Eye (tissue), 1 donor: ENCODE measurements at places on chromosomes 1 and 21.

GRCh38 chr1:62229468-62229867 lies 34.8 kb downstream of the L1TD1 start:
- no peak for DNase-seq

DNA sequence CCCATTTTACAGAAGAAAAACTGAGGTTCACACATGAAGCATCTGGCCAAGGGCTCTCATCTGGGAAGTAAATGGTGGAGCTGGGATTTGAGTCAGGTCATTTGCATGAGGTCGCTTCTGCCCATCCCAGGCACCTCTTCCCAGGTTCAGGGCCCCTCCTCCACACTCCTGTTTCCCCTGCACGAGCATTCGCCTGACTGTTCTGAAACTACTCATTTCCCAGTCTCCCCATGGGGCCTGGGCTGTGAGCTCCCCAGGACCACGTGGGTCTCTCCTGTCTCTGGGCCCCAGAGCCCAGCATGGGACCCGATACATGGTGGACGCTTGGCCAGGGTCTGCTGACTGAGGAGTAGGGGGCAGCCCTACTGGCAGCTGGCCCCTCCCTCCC lies 360.8 kb downstream of the MATN1 start:
- DNase-seq: no peak

DNA sequence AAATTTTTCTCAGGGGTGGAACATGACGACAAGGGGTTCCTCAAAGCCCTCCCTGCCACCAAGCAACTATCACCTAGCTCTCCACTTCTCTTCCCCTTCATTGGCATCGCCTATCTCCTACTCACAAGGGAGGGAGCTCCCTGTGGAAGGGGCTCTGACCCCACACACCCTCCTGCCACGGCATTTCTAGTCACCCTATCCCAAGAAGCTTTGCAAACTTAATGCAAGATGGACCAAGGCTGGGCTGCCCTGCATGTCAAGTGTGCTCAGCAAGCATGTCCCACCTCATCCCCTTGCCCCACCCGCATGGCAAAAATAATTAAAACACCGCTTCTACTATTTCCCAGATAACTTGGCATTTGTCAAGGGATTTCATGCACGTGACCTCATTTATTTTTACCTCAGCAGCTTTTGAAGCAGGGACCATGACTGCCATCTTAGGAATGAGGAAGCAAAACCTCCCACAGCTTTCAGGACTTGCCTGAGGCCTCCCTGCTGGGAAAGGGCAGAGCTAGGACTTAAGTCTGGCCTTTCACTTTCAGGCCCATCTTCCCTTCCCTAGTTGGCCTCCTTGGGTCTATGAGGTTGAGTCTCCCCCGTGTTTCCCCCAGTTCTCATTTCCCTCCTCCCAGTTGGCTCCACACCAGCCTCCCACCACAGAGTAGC lies 161.3 kb downstream of the TSEN15 start:
- no peak for DNase-seq

DNA sequence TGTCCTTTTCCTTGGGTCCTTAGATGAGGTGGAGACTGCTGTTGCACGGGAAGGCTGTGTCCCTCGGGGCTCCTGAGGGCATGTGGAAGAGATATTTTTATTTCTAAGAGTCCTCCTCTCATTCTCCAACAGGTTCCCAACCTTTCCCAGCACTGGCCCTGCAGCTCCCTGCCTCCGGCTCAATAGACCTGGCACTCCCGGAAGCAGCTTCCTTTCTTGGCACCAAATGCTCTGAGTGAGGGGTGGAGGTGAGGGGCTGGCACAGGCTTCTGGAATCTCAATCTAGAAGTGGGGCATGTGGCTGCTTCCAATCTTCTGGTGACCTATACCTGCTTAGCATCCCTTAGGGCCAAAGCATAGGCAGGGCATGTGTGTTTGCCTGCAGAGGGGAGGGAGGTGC lies 4.5 kb downstream of the ETV3L start:
- DNase-seq: no peak

DNA sequence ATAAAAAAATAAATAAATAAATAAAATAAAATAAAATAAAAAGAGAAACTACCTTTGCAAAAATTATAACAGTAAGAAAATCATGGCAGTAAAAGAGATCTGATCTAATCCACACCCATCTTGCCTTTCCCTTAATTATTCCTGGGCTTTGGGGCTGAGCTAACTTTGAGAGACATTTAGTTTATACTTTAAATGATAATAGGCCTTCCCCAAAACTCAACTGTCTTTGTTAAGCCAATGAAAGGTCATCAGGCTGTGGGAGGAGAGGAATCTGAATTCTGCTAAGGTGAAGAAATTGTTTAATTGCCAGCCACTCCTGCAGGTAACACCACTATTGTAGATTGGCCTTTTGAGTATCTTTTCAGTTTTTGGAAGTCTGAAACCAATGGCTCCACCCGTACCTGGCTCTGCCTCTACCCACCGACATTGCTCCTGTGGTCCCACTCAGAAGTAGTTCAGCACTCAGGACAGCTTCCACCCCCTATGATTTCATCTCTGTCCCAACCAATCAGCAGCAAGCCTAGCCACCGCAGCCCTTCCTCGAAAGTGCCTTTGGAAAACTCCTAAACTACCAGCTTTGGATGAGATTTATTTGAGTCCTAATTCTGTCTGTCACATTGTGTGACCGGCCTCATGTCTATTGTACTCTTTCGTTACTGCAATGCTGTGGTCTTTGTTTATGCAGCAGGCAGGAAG lies 23.0 kb upstream of the PNRC2 start:
- DNase-seq: peak; percentile 22

DNA sequence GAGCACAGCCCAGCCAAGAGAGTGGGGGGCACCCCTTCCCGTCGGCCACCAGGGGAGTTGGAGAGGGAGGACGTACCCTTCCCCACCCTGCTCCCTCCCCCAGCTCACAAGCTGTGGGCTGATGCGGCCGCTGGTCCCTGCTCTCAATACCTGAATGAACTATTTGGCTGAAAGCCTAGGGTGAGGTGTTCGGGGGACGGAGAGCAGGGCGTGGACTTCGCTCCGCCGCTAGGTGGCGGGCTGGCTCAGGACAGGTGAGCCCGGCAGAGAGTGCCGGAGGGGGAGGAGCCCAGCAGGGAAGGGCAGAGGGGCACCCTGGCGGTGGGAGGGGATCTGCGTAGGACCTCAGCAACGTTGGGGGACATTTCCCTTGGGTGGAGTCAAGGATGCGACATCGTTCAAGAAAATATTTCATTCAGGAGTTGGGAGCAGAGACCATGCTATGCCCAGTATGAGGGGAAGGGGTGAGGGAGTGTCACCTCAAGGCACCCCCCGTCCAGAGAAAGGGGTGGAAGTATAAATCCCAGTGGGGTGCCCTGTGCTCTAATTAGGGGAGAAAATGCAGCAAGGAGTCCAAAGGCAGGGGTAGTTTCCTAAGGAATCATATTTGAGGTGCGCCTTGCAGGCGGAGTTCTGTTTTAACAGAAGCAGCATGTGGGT lies 12.0 kb upstream of the RHBG start:
- DNase-seq: peak; percentile 54

DNA sequence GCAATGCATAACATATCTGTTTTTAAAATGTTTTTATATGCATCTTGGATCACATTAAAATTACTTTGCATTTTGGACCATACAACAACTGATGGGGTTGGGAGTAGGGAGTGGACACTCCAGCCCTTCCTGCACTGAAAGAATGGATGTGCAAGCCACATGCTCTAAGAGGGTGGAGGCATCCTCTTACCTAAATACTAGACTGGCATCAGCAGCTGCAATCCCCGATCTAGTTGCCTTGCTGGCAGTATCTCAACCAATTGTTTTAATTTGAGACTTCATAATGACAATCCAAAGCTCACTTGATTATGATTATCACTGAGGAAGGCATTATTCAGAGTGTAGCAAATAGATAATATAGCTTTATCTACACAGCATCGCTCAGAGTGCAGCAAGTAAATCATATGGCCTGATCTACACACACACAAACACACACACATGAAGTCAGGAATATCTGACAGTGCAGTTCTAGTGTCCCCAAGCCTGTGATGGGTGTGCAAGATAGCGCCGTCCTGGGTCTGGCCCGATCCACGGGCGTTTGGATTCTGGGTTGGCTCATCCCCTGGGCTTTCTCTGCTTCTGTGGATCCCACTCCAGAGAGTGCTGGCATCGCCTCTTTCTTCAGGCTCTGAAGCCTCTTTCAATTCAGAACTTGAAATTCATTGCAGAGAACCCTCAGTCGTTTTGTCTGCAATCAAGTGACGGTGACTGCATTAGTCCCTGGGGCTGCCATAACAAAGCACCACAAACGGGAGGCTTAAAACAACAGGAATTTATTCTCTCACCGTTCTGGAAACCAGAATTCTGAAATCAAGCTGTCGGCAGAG lies 181.3 kb downstream of the ETS2 start:
- no peak for DNase-seq

DNA sequence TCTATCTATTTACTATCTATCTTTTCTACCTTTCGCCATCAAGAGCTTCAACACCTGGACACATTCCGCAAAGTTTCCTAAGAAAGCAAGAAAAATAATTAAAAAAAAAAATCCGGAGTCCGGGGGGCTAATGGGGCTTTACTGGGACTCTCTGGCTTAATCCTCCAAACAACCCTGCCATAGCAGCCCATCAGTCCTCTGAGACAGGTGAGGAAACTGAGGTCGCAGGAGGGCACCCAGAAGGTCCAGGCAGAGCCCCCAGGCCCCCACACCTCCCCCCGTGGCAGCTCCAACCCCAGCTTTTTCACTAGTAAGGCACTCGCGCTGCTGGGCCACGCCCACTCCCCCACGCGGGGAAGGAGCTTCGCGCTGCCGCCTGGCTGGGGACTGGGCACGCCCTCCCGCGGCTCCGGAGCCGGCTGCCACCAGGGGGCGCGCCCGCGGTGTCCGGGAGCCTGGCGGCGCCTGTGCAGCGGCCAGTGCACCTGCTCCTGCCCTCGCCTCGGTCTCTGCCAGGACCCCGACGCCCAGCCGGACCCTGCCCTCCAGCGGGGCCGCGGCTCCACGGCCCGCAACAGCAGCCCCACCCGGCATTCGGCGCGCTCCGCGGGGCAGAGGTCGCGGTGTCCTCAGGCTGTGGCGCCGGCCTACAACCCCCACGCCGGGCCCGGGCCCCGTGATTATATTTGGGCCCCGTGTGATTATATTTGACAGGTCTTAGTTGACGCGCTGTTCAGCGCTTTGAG lies 54.1 kb upstream of the SAMD11 start:
- DNase-seq: peak; percentile 81

- peak; percentile 18 for DNase-seq
These were observed 3.4 kb downstream of the DIRAS3 start for GRCh38 chr1:68046885-68047658.

- DNase-seq: no peak
These were observed 33.3 kb downstream of the ZNF281 start for GRCh38 chr1:200376528-200376927.

DNA sequence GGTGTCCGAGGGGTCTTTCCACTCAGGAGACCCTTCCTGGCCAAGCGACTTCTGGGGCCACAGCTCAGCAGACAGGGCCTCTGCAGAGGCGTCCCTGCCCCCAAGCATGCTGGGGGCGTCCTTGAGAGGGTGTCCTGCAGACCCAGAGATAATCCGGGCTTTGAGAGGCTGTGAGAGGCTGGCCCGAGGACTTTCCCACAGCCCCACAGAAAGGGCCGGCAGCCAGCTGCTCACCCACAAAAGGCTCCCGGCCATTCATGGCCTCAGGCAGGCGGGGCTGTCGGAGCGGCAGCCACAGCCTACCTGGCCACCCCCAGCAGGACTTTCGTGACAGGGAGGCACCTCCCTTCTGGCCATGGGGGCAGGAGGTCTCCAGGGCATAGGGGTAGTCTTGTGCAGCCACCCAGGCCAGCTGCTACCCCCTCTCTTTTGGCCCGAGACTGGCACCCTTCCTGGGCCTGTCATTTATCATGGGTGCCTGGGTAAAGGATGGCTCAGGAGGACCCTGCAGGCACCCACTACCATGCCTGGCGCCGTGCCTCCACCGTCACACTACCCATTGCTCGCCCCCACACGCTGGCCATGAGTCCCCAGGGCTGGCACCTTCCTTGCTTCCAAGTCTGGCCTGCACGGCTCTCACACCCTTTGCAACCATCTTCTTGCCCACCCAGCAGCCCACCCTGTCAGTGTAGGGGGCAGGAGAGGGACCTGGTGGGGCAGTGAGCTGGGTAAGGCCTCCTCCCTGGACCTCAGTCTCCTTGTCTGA lies 11.1 kb upstream of the TNFRSF14 start:
- peak; percentile 75 for DNase-seq

DNA sequence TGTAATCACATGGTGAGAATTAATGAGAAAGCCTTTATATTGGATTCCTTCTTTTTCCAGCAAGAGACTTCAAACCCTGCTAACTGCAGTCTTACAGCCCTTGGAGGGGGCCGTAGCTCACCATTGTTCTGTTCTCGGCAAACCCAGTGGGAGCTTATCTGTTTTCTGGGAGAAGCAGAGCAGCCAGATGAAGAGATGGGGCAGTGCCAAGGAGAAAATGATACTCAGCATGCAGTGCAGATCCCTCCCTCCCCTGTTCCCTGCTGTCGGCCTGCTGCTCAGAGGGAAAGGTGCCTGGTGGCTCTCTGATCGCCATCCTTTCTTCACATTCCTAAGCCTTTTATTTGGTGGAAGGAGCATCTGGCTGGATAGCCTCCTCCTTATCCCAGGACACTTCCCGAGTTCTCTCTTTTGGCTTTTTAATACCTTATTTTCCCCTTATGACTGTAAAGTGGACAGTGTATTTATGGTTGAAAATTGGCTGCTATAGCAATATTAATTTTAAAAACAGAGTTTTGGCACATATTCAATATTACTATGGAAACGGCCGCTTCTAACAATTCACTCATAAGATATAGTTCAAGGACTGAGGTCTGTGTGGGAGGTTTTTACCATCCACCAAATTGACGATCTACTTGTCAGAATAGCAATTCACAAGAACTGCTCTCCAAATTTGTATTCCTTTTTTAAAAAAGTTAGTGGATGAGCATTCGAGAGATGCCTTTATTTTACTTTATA lies 203.4 kb downstream of the CRB1 start:
- DNase-seq: peak; percentile 32

DNA sequence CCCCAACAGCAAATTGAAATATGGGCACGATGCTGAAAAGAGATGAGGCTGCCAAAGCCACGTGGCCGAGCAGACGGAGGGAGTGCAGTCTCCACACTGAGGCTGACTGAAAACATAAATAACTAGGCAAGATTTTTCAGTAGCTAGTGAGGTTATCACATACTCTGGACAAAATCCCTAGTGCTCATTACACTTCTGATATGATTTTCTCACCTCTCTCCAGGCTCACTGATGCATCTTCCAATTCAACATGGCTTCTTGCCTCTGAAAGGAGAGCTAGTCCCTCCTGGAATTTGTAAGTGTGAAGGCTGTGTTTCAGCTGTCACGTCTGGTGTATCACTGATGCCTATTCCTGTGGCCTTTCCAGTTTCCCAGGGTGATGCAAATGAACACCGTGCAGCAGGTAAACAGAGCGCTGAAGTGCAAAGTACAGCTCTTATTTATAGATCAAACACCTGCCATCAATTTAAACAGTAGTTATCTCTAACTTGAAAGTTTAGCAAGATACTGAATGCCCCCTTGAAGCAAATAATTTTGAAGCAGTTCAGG lies 656.1 kb downstream of the KIF26B start:
- peak; percentile 48 for DNase-seq

DNA sequence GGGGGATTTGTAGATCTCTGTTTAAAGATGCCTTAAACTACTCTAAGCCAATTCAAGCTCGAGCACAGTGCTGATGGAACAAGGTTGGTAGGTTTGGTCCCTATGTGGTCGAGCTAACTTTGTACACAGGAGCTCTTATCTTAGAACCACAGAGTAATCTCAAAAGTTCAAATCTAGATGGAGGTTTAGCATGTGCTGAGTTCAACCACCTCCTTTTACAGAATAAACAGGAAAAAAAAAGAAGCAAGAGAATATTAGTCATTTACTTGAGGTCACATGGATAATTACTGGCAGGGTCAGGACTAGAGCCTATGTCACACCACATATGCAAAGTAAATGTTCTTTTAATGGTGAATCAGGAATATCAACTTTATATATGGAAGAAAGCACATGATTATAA lies 86.2 kb downstream of the DTL start:
- DNase-seq: no peak
